ENCODE measurements at places on chromosomes 4 and X. TPM values are rescaled to one million over a fixed set of nuclear protein-coding genes. Genes with fewer than 3 reads are reported as not detected.

USP17L24 gene
- not detected for total RNA-seq

GRCh38 chr4:10175626-10176025 is 59.0 kb upstream of the WDR1 start:
- no peak for DNase-seq

GRCh38 chrX:34809096-34809495 is 133.5 kb upstream of the FAM47B start:
- DNase-seq: no peak

GRCh38 chrX:94676285-94676684 is 1002.3 kb downstream of the FAM133A start:
- no peak for DNase-seq

DNA sequence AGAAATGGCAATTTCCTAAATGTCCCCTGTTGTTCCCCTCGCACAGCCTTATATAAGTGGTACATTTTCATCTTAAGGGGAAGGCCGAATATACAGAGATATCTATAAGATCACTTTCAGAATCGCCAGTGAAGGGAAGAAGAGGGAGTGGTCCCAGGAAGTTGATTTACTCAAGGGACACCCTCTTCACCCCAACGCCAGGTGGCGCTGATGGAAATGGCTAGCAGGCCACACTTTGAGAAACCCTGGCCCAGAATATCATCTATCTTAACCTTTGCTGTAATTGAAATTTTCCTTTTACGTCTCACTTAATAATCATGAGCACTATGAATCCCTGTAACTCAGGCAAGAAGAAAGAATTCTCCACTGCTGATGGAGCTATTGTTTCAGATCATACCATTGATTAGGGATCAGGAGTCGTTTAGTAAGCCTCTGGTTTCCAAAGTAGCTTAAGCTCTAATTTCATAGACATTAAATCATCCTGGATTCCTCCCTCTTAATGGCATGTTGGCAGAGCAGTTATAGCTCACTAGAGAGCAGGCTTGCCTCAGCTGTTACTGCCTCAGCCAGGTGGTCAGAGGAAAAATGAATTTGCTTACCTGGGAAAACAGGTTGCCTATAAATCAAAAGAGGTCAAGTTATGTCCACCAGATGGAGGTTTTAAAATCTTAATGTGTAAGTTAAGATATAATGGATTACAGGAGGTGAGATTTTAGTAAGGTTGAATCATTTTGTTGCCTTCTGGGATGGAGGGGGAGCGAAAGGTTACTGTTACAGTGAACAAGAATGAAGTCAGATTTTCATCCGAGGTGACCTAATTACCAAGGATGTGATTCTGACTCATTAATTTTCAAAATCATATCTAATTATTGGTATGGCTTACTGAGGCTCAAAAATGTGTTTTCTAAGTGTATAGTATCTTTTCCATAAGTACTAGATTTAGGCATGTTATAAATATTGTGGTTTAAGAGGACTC is 941.2 kb upstream of the TENM3 start:
- no peak for DNase-seq

- DNase-seq: no peak
Observed at GRCh38 chrX:13258052-13258444, 61.8 kb downstream of the ATXN3L start.

DNA sequence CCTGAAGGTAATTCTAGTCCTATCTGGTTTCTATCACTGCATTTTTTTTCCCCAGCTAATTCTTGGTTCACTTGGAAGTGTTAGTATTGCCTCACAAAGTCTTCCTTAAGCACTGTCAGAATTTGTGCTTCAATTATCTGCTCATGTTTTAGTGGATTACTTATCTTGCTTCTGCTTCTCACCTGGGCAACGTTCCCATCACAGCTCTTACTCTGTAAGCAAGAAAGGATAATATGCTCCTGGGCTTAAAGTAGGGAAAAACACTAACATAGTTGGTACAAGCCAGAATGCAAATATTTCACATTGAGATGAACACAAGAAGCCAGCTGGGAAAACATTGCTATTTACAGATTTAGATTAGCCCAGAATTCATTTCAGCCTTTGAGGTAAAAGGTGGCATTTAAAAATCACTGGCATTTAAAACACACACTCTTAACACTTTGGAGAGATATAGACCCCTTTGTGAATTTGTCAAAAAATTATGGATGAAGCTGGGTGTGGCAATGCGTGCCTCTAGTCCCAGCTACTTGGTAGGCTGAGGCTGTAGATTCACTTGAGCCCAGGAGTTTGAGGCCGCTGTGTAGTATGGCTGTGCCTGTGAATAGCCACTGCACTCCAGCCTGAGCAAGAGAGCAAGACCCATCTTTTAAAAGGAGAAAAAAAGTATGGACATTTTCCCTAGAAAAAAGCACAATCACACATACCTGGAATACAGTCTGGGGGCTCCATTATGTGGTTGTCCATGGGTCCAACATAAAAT is 6.6 kb upstream of the PTPN13 start:
- no peak for DNase-seq

DNA sequence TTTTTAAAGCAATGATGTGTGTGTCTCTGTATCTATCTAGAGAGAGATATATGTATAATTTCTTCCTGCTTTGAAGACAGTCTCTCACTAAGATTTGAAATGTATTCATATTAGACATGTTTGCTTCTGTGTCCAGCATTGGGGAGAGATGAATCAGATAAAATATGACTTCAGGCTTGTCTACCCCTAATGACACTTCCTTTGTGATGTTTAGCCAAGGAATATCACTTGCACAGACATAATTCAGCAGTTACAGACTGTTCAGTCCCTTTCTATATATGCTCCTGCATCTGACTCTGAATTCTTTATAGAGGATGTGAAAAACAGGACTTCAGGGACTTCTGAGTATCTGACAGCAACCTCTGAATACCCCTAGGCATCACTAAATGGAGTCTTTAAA is 158.4 kb downstream of the DCLK2 start:
- no peak for DNase-seq

GRCh38 chr4:92035666-92036065 is 268.1 kb upstream of the GRID2 start:
- DNase-seq: no peak

SHROOM2 gene
- total RNA-seq: 16.8 TPM

- no peak for DNase-seq
Observed at GRCh38 chrX:96405842-96406241, 278.8 kb upstream of the DIAPH2 start.

- DNase-seq: no peak
Observed at GRCh38 chrX:68454476-68455150, 21.3 kb upstream of the OPHN1 start.

DNA sequence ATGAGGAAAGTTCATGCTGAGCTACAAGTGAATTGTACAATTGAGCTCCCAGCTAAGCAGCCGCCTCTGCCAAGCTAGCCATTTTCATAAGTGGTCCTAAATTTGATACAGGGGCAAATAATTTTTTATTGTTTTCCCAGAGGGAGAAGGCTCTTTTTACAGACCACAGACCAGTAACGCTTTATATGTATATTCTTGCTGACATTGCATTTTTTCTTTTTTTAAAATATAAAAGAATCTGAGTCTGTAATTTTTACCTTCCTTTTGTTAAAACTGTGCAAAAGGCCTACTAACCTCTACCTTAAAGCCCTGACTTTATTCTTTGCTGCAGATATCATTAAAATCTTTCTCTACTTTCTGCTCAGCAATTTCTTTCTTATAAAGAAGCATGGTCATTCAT is 501.2 kb upstream of the INTU start:
- no peak for DNase-seq

DNA sequence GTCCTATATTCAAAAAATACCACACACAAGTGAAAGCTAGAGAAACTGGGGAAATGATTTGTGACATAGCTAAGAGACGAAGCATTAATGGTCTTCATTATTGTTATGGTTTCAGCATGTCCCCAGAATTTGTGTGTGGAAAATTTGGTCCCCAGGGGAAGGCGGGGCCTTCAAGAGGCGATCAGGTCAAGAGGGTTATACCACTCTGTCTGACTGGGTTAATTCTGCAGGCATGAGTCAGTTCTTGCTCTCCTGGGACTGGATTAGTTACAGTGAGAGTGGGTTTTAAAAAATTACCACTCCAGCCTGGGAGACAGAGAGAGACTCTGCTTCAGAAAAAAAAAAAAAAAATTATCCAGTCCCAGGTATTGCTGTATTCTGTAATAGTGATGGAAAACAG is 2.1 kb upstream of the MTNR1A start:
- DNase-seq: no peak

VSIG1 gene
- not detected for total RNA-seq

- no peak for DNase-seq
Observed at GRCh38 chr4:153159728-153160221, 44.5 kb upstream of the TRIM2 start.

- DNase-seq: no peak
Observed at GRCh38 chr4:114076899-114077570, 97.6 kb upstream of the ARSJ start.

MTMR1 gene
- total RNA-seq: 18.5 TPM

- no peak for DNase-seq
Observed at GRCh38 chrX:125940985-125941384, 225.1 kb downstream of the DCAF12L2 start.

KLHL4 gene
- total RNA-seq: 13.3 TPM

DNA sequence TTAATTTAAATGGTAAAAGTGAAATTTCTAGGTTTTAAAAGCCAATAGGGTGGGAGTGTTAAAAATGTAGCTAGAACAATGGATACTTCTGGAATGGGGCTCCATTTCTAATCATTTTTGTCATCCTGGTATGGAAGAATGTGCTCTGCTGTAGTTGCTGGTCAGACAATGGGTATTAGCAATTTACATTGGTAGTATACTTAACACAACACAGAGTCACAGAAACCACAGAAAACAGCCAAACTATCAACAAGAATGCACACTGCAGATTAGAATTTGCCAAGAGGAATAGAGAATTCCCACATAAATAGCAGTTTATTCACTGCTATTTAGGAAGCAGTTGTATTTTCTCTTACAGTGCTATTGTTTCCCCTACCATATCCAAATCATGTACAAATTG is 319.6 kb downstream of the PPP3CA start:
- no peak for DNase-seq

EFNB1 gene
- 26.2 TPM for total RNA-seq
